ENCODE measurements at places on chromosomes 5 and 9. TPM values are rescaled to one million over a fixed set of nuclear protein-coding genes. Genes with fewer than 3 reads are reported as not detected.

CTNNAL1 gene
- total RNA-seq: 29.2 TPM

DNA sequence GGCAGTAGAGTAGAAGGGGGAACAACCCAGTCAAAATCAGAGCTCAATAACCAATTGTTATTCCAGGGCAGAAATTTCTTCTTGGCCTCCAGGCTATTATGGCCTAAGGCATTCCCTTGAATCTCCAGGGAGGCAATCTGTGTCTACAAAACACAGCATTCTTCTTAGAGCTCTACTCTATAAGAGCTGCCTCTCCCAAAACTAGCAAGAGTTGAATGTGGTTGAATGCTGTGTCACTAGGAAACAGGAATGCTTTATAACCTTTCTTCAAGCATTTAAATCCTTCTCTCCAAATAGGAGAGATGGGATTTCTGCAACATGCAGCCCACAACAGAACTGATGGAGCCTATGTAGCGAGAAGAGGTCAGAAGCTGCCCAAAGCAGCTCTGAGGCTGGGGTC lies 97.1 kb upstream of the APC start:
- H3K27ac ChIP-seq: no peak overlapping the region
- no peaks in the 10 kb centered on the region for H3K4me1 ChIP-seq
- no peak overlapping the region for H3K4me3 ChIP-seq
- no peaks in the 10 kb centered on the region for H3K36me3 ChIP-seq
- H3K27me3 ChIP-seq: no peaks in the 10 kb centered on the region
- no peak for DNase-seq

- H3K4me1 ChIP-seq: no peaks in the 10 kb centered on the region
- H3K36me3 ChIP-seq: no peaks in the 10 kb centered on the region
- H3K27ac ChIP-seq: no peak overlapping the region
- DNase-seq: no peak
Measured at GRCh38 chr9:9718691-9719090, 894.1 kb downstream of the PTPRD start.

DNA sequence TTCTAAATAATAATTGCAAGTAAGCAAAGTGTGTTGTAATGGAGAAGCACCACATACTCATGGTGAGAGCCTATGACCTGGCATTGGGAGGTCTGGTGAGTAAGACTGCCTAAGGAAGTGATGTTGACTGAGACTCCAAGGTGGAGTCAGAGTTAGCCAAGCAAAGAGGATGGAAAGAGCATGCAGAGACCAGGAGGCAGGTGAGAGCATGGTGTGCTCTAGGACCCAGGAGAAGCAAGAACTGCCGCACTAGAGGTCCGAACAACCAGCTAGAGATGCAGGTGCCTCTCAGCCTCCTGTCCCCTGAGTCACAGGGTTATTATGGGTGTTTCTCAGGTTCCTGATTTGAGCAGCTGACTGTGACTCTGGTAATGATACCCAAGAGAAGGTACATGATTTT lies 27.3 kb downstream of the ANP32B start:
- no peaks in the 10 kb centered on the region for H3K4me1 ChIP-seq
- no peaks in the 10 kb centered on the region for H3K36me3 ChIP-seq
- no peak overlapping the region for H3K27ac ChIP-seq
- DNase-seq: no peak

DNA sequence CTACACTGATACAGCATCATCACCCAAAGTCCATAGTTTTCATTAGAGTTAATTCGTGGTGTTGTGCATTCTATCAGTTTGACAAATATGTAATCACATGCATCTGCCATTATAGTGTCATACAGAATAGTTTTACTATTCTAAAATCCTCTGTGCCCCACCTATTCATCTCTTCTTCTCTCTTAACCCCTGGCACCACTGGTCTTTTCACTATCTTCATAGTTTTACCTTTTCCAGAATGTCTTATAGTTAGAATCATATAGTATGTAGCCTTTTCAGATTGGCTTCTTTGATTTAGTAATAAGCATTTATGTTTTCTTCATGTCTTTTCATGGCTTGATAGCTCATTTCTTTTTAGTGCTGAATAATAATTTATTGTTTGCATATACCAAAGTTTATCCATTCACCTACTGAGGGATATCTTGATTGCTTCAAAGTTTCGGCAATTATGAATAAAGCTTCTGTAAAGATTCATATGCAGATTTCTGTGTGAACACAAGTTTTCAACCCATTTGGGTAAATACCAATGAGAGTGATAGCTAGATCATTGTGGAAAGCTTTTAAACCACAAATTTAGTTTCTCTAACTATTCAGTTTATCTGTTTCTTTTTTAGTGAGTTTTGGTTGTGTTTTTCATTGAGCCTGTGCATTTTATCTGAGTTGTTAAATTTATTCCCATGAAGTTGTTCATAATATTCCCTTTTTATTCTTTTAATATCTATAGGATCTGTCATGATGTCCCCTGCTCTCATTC lies 84.9 kb downstream of the RALGPS1 start:
- no peaks in the 10 kb centered on the region for H3K4me1 ChIP-seq
- H3K4me3 ChIP-seq: no peak overlapping the region
- no peak overlapping the region for H3K27ac ChIP-seq
- H3K36me3 ChIP-seq: no peaks in the 10 kb centered on the region

C1QTNF3 gene
- total RNA-seq: 28.8 TPM
